Activated CD4-positive, alpha-beta T cell treated with anti-CD3 and anti-CD28 coated beads for 48 hours (primary cell): ENCODE measurements at places on chromosomes 2 and 18.

DNA sequence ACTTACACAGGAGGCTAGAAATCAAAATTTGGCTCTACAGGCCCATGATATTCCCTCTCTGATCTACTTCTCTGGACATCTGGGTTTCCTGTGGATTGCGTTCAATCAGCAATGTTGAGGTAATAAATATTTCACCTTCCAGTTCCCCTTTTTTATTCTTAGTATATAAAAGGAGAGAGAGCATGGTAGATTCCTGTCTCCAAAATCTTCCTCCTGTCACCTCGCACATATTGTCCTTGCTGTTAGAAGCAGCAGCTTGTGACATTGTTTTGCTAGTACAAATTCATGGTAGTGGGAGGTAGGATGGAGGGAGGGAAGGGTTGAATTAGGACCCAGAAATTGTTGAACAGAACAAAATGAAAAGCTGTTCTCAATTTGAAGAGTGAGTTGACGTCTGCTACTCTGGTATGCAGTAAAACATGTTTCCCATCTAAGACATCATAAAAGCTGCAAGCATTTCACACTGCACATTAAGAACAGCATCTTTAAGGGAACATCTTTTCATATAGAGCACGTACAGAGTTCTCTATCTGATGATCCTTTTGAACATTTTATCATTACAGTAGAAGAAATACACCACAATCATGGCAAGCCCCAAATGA, 156.4 kb downstream of the RDH14 start:
- DNase-seq = no peak

DNA sequence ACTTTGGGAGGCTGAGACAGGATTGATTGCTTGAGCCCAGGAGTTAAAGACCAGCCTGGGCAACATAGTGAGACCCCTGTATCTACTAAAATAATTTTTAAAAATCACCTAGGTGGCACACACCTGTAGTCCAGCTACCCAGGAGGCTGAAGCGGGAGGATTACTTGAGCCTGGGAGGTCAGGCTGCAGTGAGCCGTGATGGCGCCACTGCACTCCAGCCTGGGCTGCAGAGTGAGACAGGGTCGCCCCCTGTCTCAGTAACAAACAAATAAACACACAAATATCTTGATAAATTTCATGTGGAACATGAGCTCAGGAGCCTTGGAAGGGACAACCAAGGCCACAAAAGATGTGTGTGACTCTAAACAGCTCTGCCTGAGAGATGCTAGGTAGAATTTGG, 11.7 kb upstream of the ANKRD53 start:
- no peak for DNase-seq

GRCh38 chr2:118442046-118442445, 353.8 kb downstream of the INSIG2 start:
- no peak for DNase-seq

DNA sequence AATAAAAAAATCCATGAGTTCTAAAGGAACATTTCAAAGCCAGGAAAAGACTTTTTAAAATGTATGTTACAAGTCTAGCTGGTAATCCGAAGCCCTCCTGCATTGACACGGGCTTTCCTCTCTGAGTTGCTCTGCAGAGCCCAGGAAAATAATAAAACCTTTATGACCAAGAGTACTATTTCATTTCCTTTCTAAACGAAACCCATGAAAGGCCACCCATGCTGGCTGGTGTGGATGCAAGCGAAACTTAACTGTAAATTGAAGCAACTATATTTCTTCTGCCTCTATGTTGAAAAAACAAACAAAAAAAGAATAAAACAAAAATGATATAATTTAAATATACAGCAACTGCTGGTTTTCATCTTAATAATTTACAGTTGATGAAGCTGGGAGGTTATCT, 41.3 kb upstream of the ZNF532 start:
- no peak for DNase-seq

- DNase-seq = no peak
These were observed 1.5 kb downstream of the POU3F3 start for GRCh38 chr2:104855221-104856085.

DNA sequence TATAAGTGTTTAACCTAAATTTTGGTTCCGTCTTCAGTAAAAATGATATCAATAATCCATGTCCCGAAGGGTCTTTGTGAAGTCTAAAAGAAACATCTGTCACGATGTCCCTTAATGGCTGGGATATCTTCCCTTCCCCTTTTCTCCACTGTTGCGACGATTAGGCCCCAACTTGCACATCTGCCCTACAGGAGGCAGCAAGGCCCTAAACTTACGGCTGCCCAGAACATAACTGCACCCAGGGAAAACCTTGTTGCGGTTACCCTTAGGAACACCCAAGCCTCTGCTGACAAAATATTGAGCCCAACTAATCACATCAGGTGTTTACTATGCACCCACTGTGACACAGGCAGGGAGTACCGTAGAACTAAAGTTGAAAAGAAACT, 1.3 kb upstream of the SMAD2 start:
- DNase-seq = no peak
